Endothelial cell (in vitro differentiated cells): ENCODE measurements at places on chromosomes 11 and 22.
A peak's percentile ranks its signal among the peaks of the same experiment; 100 is the strongest.

GRCh38 chr22:46878191-46878948 is 115.9 kb downstream of the TBC1D22A start:
- no peak for DNase-seq

- DNase-seq = no peak
These were observed at the start of gene HEPACAM for GRCh38 chr11:124935548-124936514. Gene HEPACAM (minus strand): TSS chr11:124936047. CDS start chr11:124936006, 41 bp downstream.

- DNase-seq = no peak
These were observed 8.6 kb upstream of the EMID1 start for GRCh38 chr22:29197096-29197495.

GRCh38 chr11:64690235-64690634 is 32.8 kb downstream of the NRXN2 start:
- no peak for DNase-seq

DNA sequence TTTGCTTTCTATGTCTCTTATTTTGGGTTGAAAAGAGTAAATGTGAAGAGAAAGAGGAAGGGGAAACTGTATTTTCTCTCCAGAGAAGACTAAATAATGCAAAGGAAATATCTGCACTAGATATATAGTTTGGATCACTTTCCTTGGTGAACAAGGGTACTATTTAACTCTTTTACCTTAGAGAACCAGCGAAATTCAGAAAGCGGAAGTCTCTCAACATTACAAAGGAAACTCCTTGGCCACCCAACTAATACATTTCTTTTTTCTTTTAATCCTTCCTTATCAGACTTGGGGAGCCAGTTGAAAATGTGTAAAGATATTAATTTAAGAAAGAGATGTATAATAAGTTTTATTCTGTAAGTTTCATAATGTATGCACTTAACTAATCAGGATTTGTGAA is 64.2 kb downstream of the SESN3 start:
- no peak for DNase-seq

- no peak for DNase-seq
These were observed 150.2 kb downstream of the SNX19 start for GRCh38 chr11:130765951-130766649.

GRCh38 chr11:42170601-42171000 is 711.1 kb upstream of the LRRC4C start:
- no peak for DNase-seq

DNA sequence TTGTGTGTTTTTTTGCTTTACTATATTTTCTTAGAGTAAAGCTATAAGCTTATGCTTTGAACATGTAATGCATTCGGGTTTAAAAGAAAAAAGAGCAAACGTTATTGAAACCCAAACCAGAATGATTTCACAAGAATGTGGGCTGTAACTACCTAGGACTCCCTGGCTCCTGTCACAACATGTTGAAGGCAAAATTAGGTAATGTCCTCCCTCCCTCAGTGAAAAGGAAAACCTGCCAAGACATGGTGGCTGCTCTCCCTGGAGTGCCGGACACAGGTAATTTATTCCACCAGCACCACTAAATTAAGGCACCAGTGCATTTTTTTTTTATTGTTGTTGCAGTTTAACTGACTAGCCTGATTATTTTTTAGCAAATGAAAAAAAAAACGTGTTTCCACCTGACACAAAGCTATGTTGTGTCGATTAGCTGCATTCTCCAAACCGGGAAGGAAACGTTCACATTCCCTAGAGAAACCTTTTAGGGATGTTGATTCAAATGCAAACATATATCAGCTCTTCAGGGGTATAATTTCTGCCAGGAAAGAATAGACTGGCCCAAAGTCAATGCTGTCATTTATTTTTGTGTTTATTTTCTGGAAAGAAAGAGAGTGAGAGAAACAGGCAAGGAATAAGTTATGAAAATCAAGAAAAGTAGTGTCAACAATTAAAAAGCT is 134.6 kb downstream of the CCDC34 start:
- DNase-seq = no peak

- peak; percentile 81 for DNase-seq
These were observed 21.9 kb upstream of the SCN2B start for GRCh38 chr11:118198370-118198769.
